ENCODE measurements at places on chromosomes 4 and X.

- no peak for DNase-seq
Measured at GRCh38 chrX:107871136-107871535, 45.5 kb downstream of the MID2 start.

DNA sequence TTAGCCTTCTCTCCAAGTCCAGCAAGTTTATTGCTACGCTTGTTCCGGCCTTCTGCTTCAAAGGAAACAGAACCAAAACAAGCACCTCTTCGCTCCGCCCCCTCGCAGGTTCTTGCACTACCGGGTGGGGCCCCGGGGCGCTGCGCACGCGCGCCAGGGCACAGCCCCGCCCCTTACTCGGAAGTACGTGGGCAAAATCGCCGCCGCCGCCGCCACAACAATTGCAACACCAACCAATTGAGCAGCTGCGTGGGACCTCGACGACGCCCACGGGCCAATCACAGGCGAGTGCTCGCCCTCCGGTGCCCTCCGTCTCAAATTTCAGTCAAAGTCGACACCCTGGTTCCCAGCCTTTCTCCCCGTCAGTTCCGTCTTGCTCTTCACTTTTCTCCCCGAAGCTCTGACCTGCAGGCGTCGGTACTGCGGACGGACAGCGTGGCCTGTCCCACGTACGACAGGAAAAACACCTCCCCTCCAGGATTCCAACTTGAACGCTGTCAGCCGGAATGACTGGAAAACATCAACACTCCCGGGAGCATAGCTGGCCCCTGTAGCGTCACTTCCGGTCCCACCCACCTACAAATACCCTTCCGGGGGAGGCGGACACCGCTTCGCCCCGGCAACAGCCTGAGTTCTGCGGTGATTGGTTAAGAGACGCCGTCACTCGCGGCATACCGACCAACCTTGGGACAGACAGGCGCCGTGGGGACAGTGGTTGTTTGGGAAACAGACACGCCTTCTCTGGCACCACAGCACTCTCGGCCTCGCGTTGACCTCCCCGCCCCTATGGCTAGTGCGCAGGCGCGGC lies 624 bp upstream of the OTUD5 start:
- peak; percentile 98 for DNase-seq

- no peak for DNase-seq
Measured at GRCh38 chr4:38130884-38131283, 170.7 kb downstream of the PTTG2 start.

DNA sequence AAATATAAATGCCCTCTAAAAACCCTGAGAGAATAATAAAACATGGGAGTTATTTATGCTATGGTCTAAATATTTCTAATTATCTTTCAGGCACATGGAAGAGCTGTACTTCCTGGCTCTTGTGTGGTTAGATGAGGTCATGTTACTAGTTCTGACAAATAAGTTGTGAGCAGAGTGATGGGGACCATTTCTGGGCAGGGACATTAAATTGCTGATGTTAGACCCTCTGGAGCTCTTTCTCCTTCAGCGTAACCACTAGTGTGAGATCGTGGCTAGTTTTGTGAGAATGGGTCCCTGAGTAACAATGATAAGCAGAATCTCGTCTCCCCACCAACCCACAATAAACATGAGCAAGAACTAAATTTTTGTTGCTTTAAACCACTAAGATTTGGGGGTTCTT lies 108.0 kb downstream of the MAML3 start:
- no peak for DNase-seq

- DNase-seq = no peak
Measured at GRCh38 chr4:40980318-40980883, 230.6 kb downstream of the NSUN7 start.

GRCh38 chr4:32219306-32220075 lies 1499.3 kb downstream of the PCDH7 start:
- DNase-seq = no peak

DNA sequence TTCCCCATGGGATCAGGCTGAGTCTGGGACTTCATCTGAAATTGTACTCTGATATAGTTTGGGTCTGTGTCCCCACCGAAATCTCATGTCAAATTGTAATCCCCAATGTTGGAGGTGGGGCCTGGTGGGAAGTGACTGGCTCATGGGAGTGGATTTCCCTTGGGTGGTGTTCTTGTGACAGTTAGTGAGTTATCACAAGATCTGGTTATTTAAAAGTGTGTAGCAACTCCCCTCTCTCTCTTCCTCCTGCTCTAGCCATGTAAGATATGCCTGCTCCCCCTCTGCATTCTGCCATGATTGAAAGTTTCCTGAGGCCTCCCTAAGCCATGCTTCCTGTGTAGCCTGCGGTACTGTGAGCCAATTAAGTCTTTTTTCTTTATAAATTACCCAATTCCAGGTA lies 61.0 kb downstream of the RASGEF1B start:
- DNase-seq = no peak

DNA sequence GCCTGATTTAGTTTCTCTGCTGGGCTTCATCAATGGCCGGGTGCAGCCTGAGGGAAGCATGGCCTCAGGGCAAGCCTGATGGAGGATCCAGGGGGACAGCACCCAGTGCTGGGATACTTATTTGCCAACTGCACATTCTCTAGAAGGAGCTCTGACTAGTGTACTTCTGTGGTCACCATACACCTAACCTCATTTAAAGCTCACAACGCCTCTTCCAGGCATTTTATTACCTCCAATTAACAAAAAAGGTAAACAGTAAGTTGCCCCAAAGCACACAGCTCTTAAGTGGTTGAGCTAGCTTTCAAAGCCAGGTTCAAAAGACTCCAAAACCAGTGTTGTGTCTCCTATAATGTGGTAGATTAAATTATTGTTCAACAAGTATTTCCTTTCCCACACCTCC lies 26.8 kb upstream of the ATXN3L start:
- no peak for DNase-seq

DNA sequence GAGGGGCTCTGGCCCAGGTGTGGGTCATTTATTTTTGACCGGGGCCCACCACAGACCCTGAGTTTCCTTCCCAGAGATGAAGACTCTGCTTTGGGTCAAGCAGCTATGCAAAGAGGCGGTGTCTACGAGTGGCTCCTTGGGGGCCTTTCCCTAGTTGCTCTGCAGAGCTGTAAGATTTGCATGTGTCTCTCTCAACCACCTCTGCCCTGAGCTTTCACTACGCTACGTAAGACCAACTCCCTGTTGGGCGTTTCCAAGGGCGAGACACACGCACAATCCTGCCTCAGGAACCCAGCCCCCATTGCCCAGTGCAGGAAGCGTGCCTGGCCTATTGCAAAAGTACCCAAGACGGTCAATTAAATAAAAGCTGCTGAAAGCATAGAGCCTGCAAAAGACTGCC lies 10.0 kb upstream of the ANOS1 start:
- DNase-seq = no peak

- no peak for DNase-seq
Measured at GRCh38 chr4:127623797-127624083, 9.0 kb upstream of the INTU start.

GRCh38 chr4:171719691-171720090 lies 93.5 kb upstream of the GALNTL6 start:
- no peak for DNase-seq

GRCh38 chrX:131792789-131793462 lies 230.2 kb upstream of the STK26 start:
- no peak for DNase-seq

GRCh38 chrX:17566740-17567139 lies 170.6 kb upstream of the SCML1 start:
- DNase-seq = no peak

- DNase-seq = no peak
Measured at GRCh38 chr4:145734031-145734430, 54.1 kb downstream of the C4orf51 start.

GRCh38 chr4:26993967-26994366 lies 133.3 kb downstream of the STIM2 start:
- DNase-seq = no peak

GRCh38 chr4:37338972-37339371 lies 94.4 kb downstream of the NWD2 start:
- DNase-seq = no peak

DNA sequence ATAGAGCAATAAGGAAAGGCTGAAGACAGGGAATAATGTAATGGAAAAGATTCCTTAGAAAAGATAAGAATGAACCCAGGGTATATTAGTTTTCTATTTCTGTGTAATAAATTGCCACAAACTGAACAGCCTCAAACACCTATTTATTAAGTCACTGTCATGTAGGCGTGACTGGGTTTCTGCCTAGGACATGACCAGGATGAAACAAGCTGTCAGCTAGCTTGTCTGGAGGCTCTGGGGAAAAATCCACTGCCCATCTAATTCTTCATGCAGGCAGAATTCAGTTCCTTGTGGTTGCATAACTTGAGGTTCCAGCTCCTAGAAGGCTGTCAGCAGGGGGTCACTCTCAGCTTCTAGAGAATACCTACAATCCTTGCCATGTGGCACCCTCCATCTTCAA lies 277.7 kb downstream of the TMA16 start:
- no peak for DNase-seq

GRCh38 chr4:145956288-145956890 lies 17.8 kb upstream of the ZNF827 start:
- DNase-seq = peak; percentile 46

- peak; percentile 24 for DNase-seq
Measured at GRCh38 chr4:70651864-70652506, 14.3 kb downstream of the JCHAIN start.

- DNase-seq = peak; percentile 34
Measured at GRCh38 chrX:40201329-40201885, 103.6 kb upstream of the BCOR start.

GRCh38 chr4:1155314-1155713 lies 17.1 kb downstream of the SPON2 start:
- DNase-seq = no peak

GRCh38 chrX:51461053-51462044 lies 35.0 kb downstream of the NUDT11 start:
- DNase-seq = peak; percentile 31

DNA sequence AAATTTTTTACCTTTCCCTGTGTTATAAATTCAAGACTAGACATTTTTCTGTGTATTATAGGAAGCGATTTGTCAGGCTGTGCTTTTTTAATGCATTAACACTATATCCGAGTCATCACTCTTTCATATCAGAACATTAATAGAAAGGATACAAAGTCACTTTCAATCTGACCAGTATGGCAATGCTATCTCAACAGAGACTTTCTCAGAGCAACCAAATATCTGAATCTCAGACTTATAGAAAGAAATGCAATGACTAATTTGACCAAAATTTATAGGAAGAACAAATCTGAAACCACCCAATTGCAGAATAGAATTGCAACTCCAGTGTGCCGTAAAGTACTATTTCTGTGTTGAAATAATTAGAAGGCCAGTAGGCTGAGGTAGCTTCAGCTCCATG lies 473 bp upstream of the TKTL2 start:
- no peak for DNase-seq

GRCh38 chr4:162871990-162872389 lies 294.7 kb downstream of the NAF1 start:
- DNase-seq = no peak

GRCh38 chr4:24070117-24070516 lies 180.3 kb upstream of the PPARGC1A start:
- DNase-seq = no peak

- no peak for DNase-seq
Measured at GRCh38 chrX:13215729-13216128, 104.1 kb downstream of the ATXN3L start.

- no peak for DNase-seq
Measured at GRCh38 chrX:265502-265901, 15.7 kb upstream of the PLCXD1 start.

DNA sequence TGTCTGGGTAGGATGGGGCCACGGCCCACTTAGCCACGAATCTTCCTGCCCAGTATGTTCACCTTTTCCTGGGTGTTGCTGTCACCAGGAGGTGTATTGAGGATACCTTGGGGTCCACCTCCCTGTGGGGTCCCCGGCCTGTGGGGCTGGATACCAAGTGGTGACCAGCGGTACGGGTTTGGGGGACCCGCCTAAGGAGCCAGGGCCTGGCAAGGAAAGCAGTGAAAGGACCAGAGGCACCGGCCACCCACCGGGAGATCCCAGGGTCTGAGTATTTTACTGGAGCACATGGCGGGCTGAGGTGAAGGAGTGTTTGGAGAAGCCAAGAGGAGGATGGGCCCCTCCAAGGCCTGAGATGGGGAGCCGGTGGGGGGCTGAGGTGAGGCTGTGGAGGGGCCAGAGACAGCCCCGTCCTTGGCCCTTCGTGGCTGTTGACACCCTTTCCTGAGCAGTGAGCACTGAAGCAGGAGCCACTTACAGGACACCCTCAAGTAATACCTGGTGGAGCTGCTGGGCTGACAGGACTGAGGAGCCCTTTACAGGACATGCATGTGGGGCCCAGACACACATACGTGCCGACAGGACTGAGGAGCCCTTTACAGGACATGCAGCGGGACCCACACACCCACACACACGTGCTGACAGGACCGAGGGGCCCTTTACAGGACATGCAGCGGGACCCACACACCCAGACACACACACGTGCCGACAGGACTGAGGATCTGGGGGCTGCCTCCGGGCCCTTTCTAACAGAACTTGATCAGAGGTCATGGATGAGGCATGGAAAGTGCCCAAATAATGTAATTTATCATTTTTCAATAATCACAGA lies 38.4 kb downstream of the TMEM271 start:
- no peak for DNase-seq

GRCh38 chr4:39324446-39324845 lies 41.7 kb downstream of the RFC1 start:
- DNase-seq = no peak

GRCh38 chrX:3250966-3251365 lies 95.5 kb downstream of the MXRA5 start:
- DNase-seq = no peak

GRCh38 chr4:155402941-155403340 lies 26.2 kb upstream of the MAP9 start:
- no peak for DNase-seq

- no peak for DNase-seq
Measured at GRCh38 chr4:36852856-36853255, 391.7 kb upstream of the NWD2 start.

DNA sequence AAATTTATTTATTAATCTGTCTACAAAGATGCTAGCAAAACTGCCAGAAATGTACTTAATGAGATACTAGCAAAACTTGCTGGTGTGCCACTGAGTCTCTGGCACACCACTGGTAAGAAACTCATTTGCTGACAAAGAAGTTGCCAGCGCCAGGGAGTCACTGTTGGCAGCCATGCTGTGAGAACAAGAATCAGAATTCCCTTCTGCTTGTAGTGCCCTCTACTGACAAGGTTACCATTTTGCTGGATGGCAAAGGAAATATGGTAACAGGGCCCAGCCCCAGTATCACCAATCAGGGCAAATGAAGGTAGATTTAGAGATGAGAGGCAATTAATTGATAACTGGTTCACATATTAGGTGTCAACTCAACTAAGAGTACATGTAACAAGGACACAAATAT lies 750.1 kb upstream of the ADGRL3 start:
- no peak for DNase-seq

- DNase-seq = no peak
Measured at GRCh38 chr4:125070861-125071260, 243.9 kb upstream of the FAT4 start.

DNA sequence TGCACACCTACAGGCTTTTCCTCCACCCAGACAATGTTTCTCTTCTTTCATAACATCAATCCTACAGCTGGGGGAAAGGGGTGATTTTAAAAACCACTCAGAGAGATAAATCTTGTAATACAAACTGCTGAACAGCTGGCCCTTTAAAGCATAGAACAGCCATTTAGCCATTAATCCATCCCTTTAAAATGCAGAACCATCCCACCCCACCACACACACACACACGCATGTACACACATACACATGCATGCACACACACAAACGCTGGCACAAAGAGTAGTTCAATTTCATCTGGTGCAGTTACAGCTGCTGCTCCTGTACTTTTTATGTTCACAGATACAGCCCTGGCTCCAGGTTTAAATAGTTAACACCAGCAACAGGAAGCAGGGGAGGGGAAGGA lies 426.1 kb downstream of the MID1IP1 start:
- DNase-seq = no peak

GRCh38 chrX:130267956-130268448 lies 697 bp downstream of the ZNF280C start:
- no peak for DNase-seq
